ENCODE measurements at places on chromosomes 7 and 10. TPM values are rescaled to one million over a fixed set of nuclear protein-coding genes. Genes with fewer than 3 reads are reported as not detected.

The EBF3 gene
- 0.57 TPM for polyA plus RNA-seq

The DPYSL4 gene
- polyA plus RNA-seq, result 0.52 TPM

The CFAP46 gene
- 0.40 TPM for polyA plus RNA-seq

The NPY4R gene
- polyA plus RNA-seq, result 0.06 TPM

The AGR2 gene
- 3.3 TPM for polyA plus RNA-seq

The MRC1 gene
- polyA plus RNA-seq, result 0.90 TPM

The ASZ1 gene
- polyA plus RNA-seq, result not detected

The RAMP3 gene
- polyA plus RNA-seq, result 8.5 TPM

The BEND7 gene
- polyA plus RNA-seq, result 1.1 TPM

The SH2D4B gene
- 0.02 TPM for polyA plus RNA-seq

The ATOH7 gene
- not detected for polyA plus RNA-seq

The C10orf53 gene
- polyA plus RNA-seq, result not detected

The CPED1 gene
- 1.3 TPM for polyA plus RNA-seq

The DDC gene
- polyA plus RNA-seq, result 0.37 TPM

The UNCX gene
- polyA plus RNA-seq, result not detected

The SLC13A4 gene
- polyA plus RNA-seq, result 11.0 TPM

The PCLO gene
- polyA plus RNA-seq, result 1.5 TPM

The MYOF gene
- polyA plus RNA-seq, result 32.1 TPM

The OPN1SW gene
- polyA plus RNA-seq, result not detected

The CUBN gene
- 0.22 TPM for polyA plus RNA-seq

The TBX20 gene
- not detected for polyA plus RNA-seq

The VTI1A gene
- 11.5 TPM for polyA plus RNA-seq

The CUZD1 gene
- polyA plus RNA-seq, result 1.3 TPM

The GPER1 gene
- polyA plus RNA-seq, result 0.81 TPM

The TCAF2 gene
- 4.4 TPM for polyA plus RNA-seq

The NKX2-3 gene
- polyA plus RNA-seq, result 0.14 TPM

The ARHGEF35 gene
- 20.1 TPM for polyA plus RNA-seq

The PRPS1L1 gene
- polyA plus RNA-seq, result not detected

The MICALL2 gene
- polyA plus RNA-seq, result 50.7 TPM

The RPEL1 gene
- 0.02 TPM for polyA plus RNA-seq

The YWHAG gene
- polyA plus RNA-seq, result 53.3 TPM

The TMEM168 gene
- 5.2 TPM for polyA plus RNA-seq

The RPP38 gene
- 18.7 TPM for polyA plus RNA-seq
